Endothelial cell of umbilical vein (primary cell): ENCODE measurements at places on chromosomes 2 and 18.
A peak's percentile ranks its signal among the peaks of the same experiment; 100 is the strongest.

DNA sequence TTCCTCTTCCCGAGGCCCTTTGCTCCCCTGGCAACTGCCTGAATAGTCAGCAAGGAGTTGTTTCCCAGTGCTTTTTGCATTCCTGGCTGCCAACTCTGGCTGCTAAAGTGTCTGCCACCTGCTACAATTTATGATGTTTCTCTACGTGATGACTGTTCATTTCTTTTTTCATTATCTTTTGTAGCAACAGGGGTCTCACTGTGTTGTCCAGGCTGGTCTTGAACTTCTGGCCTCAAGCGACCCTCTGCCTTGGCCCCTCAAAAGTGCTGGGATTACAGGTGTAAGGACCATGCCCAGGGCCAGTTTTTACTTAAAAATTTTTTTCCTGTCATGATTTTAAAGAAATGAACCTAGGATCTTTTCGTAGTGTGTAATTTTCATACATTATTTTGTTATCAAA is 11.3 kb downstream of the EHBP1 start:
- DNase-seq: no peak

- DNase-seq: peak; percentile 66
Measured at GRCh38 chr2:42828487-42829425, 36.4 kb upstream of the HAAO start.

DNA sequence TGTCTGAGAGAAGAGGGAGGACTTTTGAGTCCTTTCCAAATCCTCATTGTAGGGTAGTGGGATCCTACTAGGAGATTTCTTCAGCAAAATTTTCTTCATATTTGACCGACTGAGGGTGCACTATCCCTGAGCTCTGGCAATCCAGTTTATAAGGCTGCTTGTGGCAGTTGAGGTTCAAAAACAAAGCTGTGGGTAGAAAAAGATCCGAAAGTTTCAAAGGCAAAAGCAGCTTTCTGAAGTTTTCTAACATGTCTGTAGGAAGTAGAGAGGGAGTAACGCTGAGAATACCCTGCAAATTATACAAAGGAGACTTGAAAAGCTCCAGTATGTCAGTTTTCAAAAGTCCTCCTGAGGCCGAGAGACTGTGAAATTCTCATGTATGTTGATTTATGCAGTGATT is 1039.3 kb upstream of the PIK3C3 start:
- no peak for DNase-seq

DNA sequence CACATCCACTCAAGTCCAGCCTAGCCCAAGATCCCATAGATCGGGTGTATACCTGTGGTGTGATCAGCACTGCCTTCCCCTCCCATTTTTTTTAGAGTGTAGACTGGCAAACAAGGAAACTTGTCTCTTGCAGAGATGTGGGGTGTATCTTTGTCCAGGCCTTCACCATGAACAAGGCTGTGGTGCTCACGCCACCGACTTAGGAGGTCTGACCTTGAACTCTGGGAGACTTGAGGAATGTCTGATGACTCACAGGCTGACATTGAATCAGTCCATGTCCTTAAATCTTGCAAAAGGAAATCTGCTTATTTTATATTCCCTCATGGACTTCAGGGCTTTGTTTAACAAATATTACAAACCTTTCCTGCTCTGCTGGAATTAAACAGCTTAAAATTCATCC is 4.5 kb upstream of the CTIF start:
- peak; percentile 19 for DNase-seq

DNA sequence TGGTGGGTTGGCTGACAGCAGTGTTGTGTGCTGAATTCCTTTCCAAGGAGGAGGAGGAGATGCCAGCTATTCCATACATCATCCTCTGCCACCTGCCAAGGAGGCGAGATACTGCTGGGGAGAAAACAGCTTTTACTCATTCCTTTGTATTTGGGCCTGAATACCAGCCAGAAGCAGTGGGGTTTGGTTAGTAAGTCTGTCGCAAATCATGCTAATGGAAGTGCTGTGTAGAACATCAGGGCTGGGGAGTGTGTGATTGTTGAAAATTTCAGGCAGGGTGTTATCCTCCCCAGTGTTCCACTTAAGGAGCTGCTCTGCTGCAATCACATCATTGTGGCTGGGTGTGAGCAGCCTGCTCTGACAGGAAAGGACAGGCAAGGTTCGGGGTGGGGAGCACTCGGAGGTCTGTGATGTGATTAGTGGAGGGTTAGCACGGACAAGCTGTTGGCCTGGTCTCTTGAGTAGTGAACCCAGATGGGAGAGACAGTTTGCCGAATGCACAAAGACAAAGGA is 128.2 kb upstream of the DLX2 start:
- DNase-seq: no peak

DNA sequence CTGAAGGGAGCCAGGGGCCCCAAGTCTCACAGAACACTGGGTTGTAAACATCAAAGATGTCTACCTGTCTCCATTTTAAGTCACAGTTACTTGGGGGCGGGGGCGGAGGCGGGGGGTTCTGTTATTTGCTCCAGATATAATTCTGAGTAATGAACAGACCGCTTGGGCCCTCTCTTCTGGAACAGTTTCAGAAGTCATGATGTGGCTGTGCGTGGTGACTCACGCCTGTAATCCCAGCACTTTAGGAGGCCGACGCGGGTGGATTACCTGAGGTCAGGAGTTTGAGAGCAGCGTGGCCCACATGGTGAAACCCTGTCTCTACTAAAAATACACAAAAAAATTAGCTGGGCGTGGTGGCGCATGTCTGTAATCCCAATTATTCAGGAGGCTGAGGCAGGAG is 157.9 kb upstream of the APCDD1 start:
- no peak for DNase-seq

DNA sequence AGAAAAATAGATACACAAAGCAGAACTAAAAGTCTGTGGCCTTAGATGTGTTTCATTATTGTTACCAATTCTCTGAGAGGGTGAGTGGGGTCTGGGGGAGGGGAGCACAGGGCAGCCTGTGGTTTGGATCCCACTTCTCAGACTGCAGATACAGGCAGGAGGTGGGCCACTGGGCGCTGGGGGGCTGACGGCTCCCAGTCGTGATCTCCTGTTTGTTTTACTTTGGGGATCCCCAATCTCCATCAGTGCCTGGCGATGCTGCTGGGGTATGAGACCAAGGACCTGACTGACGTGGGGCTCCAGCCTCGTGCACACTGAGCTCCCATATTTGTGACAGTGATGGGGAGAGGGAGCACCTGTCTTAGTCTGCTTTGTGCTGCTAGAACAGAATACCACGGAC is 54.9 kb downstream of the EDAR start:
- DNase-seq: no peak
